Sigmoid colon (tissue), 7 donors: ENCODE measurements at places on chromosomes 4 and X. TPM values are rescaled to one million over a fixed set of nuclear protein-coding genes. Genes with fewer than 3 reads are reported as not detected.

- H3K4me1 ChIP-seq: no peaks in the 10 kb centered on the region
- no peaks in the 10 kb centered on the region for H3K27me3 ChIP-seq
- no peak overlapping the region for H3K4me3 ChIP-seq
- DNase-seq: no peak
These were observed 263.7 kb upstream of the UGT8 start for GRCh38 chr4:114334884-114335330.

DNA sequence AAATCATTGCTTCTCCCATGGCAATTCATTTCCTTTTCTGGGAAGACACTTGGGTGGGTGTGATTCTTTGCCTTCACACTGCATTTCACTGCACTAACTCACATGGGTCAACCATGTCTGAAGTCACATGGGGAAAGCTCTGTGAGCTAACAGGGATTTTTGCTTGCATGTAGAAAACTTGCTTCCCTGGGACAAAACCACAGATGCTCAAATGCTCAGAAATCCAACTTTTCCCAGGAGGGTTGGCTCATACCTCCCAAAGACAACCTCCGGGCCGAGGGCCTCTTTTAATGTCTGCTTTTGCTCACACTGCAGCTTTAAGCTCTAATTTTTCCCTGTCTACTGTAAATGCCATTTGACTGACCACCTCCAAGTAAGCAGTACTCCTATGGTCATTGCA, 1695.2 kb downstream of the STIM2 start:
- no peaks in the 10 kb centered on the region for H3K4me1 ChIP-seq
- H3K36me3 ChIP-seq: no peaks in the 10 kb centered on the region
- no peak overlapping the region for H3K27ac ChIP-seq
- H3K4me3 ChIP-seq: no peak overlapping the region
- H3K27me3 ChIP-seq: no peaks in the 10 kb centered on the region
- DNase-seq: no peak

DNA sequence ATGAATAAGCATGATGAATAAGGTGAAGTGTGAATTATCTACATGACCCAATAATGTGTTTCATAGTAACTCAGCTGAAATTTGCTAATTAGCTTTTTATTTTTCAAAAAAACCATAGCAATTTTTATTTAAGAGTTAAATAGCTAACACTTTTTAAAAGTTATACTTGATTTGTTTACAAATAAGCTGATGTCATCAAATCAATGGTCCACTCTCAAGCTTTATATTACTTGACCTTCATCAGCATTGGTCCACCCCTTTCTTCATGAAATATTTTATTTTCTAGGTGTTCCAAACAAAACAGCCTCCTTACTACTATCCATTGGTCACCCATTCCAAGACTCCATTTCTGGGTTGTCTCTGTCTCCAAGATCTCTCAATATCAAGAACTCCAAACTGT, 649.0 kb upstream of the TENM3 start:
- no peaks in the 10 kb centered on the region for H3K36me3 ChIP-seq
- DNase-seq: no peak
- no peak overlapping the region for H3K4me3 ChIP-seq
- no peaks in the 10 kb centered on the region for H3K4me1 ChIP-seq

GRCh38 chr4:142607976-142608375, 238.1 kb downstream of the INPP4B start:
- H3K27me3 ChIP-seq: no peaks in the 10 kb centered on the region
- H3K36me3 ChIP-seq: no peaks in the 10 kb centered on the region
- DNase-seq: no peak
- no peaks in the 10 kb centered on the region for H3K4me1 ChIP-seq

Gene MMRN1
- total RNA-seq: 48.7 TPM

Gene EVC
- total RNA-seq: 15.6 TPM

Gene CNKSR2
- total RNA-seq: 3.3 TPM

Gene PAGE2B
- total RNA-seq: not detected

Gene TMSB15A
- total RNA-seq: 0.99 TPM
